Gastroesophageal sphincter (tissue), 4 donors: ENCODE measurements at places on chromosomes 2 and 18. TPM values are rescaled to one million over a fixed set of nuclear protein-coding genes. Genes with fewer than 3 reads are reported as not detected.

DNA sequence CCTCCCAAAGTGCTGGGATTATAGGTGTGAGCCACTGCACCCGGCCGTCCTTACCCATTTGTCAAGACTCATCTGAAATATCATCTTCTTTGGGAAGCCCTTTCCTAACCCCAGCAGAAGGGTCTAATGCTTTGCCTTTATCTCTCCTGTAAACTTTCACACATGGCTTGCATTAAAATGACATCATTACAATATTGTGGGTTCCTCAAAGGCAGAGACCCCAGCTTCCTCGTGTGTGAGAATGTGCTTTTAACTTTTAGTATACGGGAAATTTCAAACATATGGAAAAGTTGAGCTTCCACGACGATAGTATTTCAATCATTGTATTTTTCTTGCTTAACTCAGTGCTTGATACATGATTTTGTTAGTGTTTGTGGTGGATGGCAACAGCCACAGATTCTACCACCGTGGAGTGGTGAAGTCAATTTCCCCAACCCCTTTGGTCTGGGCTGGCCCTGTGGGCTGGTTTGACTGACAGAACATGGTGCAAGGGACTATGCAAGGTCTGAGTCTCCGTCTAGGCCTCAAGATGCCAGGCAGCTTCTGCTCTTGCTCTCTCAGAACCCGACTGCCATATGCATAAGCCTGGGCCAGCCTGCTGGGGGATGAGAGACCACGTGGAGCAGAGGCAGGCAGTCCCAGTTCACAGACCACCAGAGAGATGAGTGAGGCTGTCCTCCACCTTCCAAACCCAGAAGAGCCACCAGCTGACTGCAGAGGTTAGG is 39.9 kb downstream of the NGEF start:
- ATAC-seq = no peak

Gene RASGRP3
- 2.6 TPM for total RNA-seq

Gene COL4A3
- 2.7 TPM for total RNA-seq

Gene CCDC141
- total RNA-seq = 4.3 TPM
